Daoy (cell line): ENCODE measurements at places on chromosomes 3 and 15. TPM values are rescaled to one million over a fixed set of nuclear protein-coding genes. Genes with fewer than 3 reads are reported as not detected.

CCR9 gene
- total RNA-seq: not detected in 2 replicates

NANOGP8 gene
- total RNA-seq: not detected in 2 replicates

CMTM8 gene
- 1.1 and 3.7 TPM in 2 replicates for total RNA-seq

EXOSC7 gene
- 84.0 and 85.5 TPM in 2 replicates for total RNA-seq

FILIP1L gene
- 26.5 and 29.0 TPM in 2 replicates for total RNA-seq

MUC4 gene
- total RNA-seq: not detected in 2 replicates

DNA sequence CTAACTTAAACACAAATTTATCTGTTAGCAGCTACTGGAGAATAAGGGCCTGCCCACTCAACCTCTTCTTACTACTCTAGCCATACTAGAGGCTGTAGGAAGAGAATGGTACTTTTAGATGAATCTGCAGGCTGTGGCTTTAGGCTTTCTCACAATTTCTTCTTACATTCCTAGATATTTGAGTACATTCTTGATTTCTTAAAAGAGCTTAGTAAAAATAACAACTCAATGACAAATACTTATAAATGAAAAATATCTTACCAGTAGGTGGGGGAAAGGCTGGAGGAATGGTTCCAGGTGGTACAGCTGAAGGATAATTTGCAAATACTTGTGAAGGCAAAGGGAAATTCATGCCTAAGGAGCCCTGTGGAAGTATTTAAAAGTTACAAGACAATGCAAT lies 92.9 kb upstream of the GK5 start:
- DNase-seq: no peak

DNA sequence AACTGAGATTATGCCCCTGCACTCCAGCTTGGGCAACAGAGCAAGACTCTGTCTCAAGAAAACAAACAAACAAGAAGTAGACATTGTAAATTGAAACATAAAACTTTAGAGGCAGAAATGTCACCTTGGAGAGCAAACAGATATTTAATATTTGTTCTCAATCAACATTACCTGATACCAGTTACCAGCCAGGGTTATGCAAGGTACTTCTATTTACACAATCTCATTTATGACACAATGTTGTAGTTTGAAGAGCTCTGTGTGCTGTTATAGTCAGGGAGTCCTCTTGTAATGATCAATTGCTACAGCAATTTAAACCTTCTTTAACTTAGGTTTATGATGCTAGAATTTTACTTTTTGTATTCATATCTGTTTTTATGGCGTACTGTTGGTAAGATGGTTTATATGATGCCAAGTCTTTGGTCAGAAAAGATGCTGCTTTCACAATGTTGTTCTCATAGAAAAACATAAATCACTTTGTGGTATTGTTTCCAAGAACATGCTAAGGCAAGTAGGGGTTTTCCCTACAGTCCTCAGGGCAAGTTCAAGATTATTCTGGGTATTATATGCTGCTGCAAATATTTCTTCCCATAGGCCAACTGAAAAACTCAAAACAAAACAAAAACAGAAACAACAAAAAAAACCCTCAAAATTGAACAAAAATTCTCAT lies 173.5 kb downstream of the TNIK start:
- no peak for DNase-seq

DNA sequence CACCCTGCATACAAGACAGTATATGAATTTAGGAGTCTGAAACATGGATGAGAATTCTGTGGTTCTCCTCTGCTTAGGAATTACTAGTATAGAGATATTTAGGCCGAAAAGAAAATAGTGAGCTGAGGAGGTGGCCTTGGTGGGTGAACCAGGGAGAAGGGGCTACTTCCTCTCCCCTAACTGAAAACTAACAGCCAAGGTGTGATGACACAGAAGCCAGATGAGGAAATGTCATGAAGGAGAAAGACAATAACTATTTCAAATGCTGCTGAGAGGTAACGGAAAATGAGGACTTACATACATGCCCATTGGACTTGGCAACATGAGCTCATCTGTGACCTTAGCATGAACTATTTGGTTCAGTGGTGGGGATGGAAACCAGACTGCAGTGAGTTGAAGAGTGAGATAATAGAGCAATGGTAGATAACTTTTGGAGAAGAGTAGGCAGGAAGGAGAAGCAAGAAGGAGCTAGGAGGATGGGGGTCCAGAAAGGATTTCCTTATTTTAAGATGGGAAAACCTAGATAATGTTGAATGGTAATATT lies 114.4 kb upstream of the TSPAN3 start:
- DNase-seq: no peak

DNA sequence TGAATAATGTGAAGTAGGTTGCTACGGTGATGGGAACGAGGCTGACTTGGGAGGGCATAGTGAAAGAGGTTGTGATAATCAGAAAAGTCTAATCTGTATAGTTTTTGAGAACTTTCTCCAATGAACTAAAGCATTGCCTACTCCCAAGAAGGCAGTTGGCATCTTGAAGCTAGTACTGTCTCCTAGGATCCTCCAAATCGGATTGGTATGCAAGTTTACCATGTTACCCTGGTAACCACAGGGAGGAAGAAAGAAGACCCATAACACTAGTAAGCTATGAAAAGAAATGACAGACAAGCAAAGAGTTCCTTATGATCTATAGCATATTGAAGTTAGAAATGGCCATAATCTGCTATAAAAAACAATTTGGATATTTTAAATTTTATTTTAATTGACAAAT lies 127.2 kb upstream of the SYNPR start:
- no peak for DNase-seq

GRCh38 chr3:58223855-58224254 lies 13.1 kb upstream of the DNASE1L3 start:
- no peak for DNase-seq

DNA sequence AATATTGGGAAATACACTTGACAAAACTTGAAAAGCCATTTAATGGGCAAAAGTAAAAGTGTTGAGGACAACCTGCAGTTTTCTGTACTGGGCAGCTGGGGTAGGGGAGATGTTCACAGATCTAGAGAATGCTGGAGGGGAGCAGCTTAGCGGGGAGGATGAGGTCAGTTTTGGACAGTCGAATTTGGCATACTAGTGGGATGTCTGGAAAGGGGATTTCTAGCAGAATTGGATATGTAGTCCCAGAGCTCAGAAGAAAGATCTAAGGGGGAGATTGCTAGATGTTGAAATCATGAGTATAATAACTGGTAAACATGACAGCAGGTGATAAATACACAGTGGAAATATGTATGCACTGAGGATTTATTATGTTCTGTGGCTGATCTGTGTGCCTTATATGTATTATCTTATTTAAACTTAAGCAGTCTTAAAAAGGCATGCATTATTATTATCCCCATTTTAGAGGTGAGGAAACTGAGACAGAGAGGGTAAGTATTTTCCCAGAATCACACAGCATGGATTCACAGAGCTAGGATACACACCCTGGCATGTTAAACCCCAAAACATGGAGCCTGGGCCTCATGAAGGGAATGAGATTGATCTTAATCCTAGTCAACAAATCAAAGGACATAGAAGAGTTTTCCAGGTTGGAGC lies 42.7 kb downstream of the TLNRD1 start:
- no peak for DNase-seq

DNA sequence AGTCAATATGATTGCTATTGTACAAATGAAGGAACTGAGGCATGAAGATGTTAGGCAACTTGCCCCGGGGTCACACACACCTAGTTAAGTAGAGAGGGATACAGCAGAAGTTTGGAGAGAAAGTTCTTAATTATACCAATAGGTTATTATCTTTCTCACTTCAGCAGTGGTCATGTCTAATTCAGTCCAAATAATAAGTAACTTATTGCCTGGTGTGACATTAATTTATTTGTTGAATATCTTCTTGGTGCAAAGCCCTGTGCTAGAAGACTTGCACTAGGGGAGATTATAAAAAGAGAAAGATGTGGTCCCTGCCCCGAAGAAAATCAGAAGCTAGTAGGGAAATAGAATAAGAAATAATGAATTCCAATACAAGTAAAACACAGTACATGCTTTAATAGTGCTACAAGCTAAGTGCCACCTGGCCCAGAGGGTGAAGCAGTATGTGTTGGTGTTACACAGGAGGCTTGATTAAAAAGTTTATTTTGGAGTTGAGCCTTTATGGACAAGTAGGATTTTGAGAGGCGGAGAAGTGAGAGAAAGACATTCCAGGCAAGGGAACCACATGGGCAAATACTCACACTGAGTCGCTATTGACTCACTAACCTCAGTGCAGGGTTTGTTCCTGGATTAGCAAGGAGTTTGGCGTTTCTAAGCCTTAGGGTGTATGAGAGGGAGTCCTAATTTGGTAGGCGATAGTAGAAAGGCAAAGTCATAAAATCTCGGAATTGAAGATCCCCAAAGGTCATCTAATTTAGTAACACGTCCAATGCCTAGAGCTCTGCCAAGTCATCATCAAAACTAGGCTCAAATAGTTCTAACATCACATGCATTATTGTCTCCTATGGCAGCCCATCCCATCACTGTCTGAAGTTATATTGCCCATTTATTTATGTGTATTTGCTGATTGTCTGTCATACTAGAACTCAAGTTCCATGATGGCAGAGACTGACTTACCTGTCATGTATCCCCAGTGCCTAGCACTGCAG lies 19.2 kb upstream of the GSK3B start:
- DNase-seq: peak; percentile 73

GRCh38 chr3:77906102-77906709 lies 866.3 kb downstream of the ROBO2 start:
- DNase-seq: no peak
